ENCODE measurements at places on chromosomes 3 and 15. TPM values are rescaled to one million over a fixed set of nuclear protein-coding genes. Genes with fewer than 3 reads are reported as not detected.

DNA sequence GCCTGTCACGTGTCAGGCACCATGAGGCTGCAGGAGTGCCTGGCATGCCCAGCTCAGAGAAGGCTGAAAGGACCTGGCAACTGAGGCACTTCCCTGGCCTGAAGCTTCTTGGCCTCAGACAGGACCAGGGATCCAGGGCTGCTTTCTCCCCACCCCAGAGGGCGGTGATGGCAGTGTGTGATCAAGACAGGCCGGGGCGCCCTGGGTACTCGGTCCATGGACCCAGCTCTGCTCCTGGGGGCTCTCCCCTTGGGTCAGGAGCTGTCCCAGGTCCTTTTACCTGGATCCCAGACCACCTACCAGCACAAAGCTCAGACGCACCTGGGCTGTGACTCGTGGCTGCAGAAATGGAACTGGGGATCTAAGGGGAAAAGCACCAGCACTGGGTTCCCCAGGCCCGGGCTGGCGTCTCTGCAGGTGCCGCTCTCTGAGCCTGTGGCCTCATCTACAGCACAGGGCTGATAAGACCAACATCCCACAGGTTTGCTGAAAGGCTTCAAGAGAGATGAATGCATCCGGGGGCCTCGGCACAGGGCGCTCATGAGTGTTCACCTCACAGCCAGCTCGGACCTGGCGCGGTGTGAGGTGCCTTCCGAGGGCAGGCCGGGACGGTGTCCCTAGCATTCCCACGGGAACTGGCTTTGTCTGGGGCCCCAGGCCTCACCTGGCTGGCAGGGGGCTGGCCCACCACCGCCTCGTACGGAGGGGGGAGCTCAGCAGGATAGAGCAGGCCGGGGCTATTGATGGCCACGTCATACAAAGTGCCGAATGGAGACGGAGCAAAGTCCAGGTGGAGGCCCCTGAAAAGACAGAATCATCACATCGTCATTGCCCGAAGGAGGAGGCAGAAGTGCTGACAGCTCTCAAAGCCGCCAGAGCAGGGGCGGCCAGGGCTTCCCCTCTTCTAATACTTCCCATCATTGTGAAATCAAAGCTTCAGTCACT, 133.6 kb downstream of the NSMCE3 start:
- no peak overlapping the region for H3K27ac ChIP-seq
- no peak overlapping the region for H3K4me3 ChIP-seq
- H3K36me3 ChIP-seq = no peaks in the 10 kb centered on the region
- H3K27me3 ChIP-seq = no peaks in the 10 kb centered on the region
- H3K4me1 ChIP-seq = peaks cover 7% of the 10 kb centered on the region

PCOLCE2 gene
- 35.1 TPM for total RNA-seq

GRCh38 chr15:51642696-51643095, 20.1 kb upstream of the DMXL2 start:
- H3K4me1 ChIP-seq = peaks cover 13% of the 10 kb centered on the region
- H3K27ac ChIP-seq = no peak overlapping the region
- no peaks in the 10 kb centered on the region for H3K27me3 ChIP-seq
- no peaks in the 10 kb centered on the region for H3K36me3 ChIP-seq

DNA sequence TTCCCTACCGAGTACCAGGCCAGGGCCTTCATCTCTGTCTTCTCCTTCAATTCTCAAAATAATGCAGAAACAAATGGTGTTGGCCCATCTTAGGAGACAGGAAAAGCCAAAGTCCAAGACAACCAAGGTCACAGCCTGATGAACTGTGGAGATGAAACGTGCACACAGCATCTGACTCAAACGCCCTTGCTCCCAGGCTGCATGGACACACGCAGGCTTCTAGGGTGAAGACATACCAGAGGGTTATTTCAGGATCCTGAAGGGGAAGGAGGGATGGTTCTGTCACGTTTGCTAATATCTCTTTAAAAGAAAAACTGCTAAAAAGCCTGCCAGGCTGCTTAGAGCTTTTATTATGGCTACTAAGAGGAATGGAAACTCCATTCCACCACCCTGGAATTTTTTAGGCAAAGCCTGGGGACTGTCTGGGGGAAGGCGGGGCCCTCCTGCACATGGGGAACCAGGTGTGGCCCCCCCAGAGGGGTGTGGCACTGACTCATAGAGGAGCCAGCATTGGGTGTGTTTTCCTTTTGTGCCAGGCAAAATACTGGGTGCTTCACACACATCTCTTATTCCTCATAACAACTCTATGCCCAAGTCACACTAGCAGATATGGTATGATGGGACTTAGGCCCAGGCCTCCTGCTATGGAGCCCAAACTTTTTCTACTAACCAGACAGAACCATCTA, 62.9 kb downstream of the UMPS start:
- H3K4me1 ChIP-seq = peaks cover 7% of the 10 kb centered on the region
- DNase-seq = no peak
- no peak overlapping the region for H3K27ac ChIP-seq
- no peak overlapping the region for H3K4me3 ChIP-seq
- H3K27me3 ChIP-seq = no peaks in the 10 kb centered on the region

DNA sequence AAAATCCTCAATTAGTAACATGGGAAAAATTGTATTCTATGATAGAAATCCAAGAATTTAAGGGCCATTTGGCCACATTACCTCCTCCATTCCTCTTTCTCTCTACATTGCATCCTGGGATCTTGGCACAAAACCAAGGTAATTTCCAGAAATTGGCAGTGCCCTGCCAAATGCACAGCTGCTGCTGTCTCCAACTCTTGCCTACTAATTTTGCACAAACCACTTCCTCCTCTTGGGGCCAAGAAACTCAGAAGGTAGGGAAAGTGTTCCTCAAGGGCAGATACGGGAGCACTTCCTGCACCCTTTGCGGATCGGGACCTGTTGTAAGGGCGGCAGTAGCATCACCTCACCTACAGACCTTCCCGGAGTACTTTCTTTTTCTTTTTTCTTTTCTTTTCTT, 57.8 kb downstream of the MAP3K13 start:
- no peaks in the 10 kb centered on the region for H3K27me3 ChIP-seq
- no peaks in the 10 kb centered on the region for H3K36me3 ChIP-seq
- H3K4me1 ChIP-seq = no peaks in the 10 kb centered on the region
- DNase-seq = no peak

CHDH gene
- 10.5 TPM for total RNA-seq
